Stimulated activated CD4-positive, alpha-beta T cell treated with anti-CD3 and anti-CD28 coated beads, Interleukin-15, amount 100 ng/mL, for 24 hours (primary cell): ENCODE measurements at places on chromosomes 7 and 10.

- DNase-seq = no peak
Measured at GRCh38 chr7:132491391-132491945, 84.8 kb downstream of the PLXNA4 start.

- no peak for DNase-seq
Measured at GRCh38 chr10:69960606-69960987, 92.0 kb upstream of the MACROH2A2 start.

- DNase-seq = no peak
Measured at GRCh38 chr7:8590791-8591190, 157.4 kb downstream of the NXPH1 start.

DNA sequence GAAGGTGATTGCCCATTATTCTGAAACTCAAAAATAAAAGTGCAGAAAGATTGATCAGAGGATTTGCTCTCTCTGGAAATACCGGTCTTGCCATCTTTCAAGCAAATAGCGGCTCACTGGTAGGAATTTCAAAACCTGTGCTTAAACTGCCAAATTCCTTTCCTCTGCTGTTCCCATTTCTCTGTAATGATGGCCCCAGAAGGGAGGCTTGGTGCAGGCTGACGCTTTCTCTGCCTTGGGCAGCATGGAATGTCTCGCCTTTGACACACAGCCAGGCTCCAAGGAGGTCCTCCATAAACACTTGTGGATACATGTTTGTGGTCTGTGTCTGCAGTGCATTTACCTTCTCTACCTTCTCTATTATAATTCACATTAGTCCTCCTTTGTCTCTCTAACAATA, 146.8 kb downstream of the HIBADH start:
- DNase-seq = no peak

GRCh38 chr7:45695249-45695995, 121.3 kb downstream of the ADCY1 start:
- DNase-seq = no peak

- DNase-seq = no peak
Measured at GRCh38 chr10:62171791-62172190, 96.9 kb downstream of the RTKN2 start.

- no peak for DNase-seq
Measured at GRCh38 chr7:100077205-100077604, 4.3 kb downstream of the ZNF3 start.

- no peak for DNase-seq
Measured at GRCh38 chr7:11516328-11516727, 315.7 kb downstream of the THSD7A start.

GRCh38 chr10:72171175-72171630, 44.6 kb upstream of the ANAPC16 start:
- DNase-seq = no peak

DNA sequence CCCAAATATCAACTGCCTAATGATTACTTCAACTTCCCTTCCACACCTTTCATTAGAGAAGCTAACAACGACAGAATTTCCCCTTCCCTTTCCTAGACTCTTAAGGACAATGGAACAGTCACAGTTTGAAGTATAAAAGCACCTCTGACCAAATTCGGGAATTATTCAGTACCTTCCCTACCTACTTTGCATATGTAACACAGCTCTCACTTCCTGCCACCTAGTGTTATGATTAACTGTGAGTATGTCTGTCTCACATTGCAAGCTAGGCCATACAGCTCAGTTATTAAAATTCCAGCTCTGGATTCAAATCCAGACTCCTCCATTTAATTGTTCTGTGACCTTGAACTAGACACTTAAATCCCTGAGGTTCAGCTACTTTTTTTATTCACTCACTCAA, 44.8 kb upstream of the HPSE2 start:
- no peak for DNase-seq

- no peak for DNase-seq
Measured at GRCh38 chr10:119120875-119121274, 17.0 kb downstream of the DENND10 start.

DNA sequence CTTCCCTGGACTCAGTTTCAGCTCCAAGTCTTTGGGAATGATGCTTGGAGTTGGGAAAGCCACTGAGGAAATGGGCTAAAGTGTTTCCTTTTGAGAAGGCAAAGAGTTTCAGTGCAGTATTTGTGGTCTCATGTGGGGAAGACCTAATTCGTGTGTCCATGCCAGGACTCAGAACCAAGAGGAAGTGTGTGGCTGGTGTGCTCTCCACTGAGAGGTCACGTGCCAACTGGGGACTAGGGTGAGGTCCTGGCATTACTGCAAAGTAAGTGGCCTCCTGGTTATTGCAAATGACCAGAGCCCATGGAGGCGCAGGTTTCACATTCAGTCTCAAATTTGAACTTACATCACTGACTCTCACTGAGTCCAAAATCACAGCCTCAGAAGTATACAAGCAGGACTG, 48.6 kb upstream of the ITPRID1 start:
- no peak for DNase-seq

DNA sequence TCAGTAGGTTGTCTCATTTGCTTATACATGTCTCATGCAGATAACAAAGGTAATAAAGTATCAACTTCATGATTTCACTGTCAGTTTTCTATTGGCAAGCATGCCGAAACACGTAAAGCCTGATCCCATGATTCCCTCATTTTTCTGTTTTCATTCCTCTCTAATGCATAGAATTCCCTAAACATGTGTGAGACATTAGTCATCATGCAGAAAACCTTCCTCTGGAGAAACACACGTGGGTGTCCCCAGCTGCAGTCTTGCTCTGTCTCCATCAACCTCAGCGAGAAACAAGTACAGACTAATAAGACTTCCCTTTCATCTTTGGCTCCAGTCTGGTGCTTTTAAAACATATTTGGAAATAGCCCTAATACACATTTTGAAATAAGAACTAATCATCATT, 432.7 kb upstream of the VSTM2A start:
- DNase-seq = no peak

DNA sequence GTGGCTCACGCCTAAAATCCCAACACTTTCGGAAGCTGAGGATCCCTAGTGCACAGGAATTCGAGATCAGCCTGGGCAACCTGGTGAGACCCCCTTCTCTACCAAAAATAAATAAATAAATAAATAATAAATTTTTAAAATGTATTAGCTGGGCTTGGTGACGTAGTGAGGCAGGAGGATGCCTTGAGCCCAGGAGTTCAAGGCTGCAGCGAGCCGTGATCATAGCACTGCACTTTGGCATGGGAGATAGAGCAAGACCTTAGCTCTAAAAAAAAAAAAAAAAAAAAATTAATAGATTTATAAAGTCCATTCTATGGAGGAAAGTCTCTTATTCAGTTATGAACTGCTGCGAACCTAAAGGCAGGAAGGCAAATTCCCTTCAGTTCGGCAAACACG, 1.1 kb upstream of the PTPN12 start:
- DNase-seq = no peak

DNA sequence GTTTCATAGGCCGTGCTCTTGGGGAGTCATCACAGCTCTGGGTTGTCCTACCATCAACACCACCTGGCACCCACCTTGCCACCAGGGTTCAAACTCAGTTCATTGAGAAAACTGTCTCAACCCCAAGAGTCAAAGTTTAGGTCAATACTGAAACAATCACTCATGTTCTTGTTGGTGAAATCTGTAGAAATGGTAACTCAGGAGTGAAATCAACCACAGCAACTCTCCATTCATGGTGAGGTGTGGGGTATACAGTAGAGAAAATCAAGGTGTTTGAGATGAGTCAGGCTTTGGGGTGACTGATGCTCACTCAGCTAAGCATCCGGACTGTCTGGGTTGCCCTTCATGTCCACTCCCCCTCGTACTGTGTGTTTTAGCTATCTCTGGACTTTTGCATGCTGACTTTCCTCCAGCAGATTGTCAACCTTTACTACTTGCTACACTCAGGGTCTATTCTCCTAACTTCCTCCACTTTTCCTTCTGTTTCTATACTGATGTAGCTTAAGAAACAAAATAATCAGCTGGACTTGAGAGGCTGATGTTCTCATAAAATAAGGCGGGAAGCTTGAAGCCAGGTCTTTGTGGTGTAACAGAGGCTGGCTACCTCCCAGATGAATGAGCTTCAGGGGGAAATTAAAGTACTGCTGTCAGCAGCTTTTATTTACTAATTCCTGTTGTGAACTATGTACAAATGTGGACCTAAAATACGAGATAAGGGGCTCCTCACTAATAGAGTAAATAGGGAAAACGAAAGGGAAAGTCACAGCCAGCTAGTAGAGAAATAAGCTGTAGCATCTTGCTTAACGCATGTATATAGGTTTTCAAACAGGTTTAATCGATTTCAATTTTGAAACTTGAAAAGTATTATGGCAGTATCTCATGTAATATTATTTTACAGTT, 173.6 kb upstream of the AKR1E2 start:
- DNase-seq = peak; percentile 57

GRCh38 chr7:91894781-91895480, 14.4 kb upstream of the MTERF1 start:
- DNase-seq = no peak

DNA sequence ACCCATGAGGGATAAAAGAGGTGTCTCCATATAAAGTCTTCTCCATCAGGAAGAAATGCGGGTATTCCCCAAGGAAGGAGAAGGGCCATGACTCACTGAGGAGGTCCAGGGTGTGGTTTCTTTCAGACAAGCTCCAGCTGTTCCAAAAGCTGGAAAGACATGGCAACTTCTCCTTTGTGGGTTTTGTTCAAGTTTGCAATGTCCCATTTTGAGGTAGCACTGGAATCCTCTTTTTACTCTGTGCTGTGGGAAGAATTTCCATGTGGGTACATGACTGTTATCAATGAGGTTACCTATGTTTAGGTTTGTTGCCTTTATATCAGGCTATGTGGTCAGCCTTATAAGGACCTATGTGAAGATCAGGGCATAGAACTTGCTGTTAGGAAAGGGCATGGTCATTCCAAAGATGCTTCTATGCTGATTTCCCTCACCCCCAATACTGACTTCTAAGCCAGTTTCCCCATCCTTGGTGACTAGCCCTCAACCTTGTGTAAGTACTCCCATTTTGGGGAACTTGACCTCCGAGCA, 697.5 kb downstream of the INHBA start:
- DNase-seq = no peak

DNA sequence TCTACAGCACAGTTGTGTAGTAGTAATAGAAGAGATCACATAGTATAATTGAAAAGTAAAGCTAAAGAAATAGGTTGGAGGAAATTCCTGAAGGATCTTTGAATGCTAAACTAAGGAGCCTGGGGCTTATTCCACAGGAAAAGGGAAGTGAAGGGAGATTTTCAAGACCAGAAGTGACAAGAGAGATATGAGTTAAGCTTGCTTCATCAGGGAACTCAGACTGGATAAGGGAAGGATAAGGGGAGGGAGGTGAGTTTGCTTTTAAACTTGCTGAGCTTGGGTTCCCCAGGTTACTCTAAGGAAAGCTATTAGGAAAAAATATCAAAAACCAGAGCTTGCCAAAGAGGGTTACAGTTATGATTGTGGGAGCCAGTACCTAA, 182.4 kb downstream of the RAPGEF5 start:
- no peak for DNase-seq

- no peak for DNase-seq
Measured at GRCh38 chr7:92025260-92025659, 84.6 kb downstream of the AKAP9 start.

DNA sequence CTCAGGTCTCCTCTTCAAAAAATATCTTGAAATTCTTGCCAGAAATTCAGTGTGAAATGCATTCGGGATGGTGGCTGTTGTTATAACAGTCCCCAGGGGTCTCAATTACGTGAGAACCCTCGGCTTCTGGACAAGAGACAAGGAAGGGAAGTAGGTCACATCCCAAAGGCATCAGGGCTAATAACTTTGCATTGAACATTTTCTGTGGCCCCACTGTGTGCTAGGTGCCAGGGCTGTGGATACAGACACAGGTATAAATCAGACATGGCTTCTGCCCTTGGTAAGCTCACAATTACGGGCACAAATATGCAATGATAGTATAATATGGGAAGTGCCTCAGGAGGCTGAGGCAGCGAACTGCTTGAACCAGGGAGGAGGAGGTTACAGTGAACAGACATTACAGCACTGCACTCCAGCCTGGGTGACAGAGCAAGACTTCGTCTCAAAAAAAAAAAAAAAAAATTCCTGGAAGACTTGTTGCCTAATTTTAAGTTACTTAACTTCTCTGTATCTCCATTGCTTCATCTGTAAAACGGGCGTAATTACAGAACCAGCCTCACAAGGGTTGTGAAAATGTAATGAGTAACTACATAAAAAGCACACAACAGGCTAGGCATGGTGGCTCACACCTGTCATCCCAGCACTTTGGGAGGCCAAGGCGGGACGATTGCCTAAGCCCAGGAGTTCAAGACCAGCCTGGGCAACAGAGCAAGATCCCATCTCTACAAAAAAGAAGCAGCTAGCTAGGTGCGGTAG, 2.5 kb upstream of the RHBDD2 start:
- DNase-seq = no peak
